ENCODE measurements at places on chromosomes 4 and X. TPM values are rescaled to one million over a fixed set of nuclear protein-coding genes. Genes with fewer than 3 reads are reported as not detected.

DNA sequence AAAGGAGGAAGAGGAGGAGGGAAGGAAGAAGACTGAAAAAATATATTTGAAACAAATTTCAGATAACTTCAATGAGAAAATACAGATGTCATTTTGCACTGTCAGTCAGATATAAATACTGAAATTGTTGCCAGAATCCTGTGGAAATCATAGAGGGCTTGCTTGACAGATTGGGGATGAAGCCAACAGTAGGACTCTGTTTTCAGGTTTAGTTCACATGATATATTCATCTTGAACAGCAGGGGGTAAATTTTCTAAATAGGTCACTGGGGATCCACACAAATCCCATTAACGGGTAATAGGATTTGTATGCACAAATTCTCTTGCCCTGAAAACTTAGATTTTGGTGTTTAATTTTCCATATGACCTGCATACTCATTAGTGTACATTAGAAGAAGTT, 103.3 kb upstream of the PCDH18 start:
- DNase-seq: no peak

The HMX1 gene
- total RNA-seq: 0.16 TPM

DNA sequence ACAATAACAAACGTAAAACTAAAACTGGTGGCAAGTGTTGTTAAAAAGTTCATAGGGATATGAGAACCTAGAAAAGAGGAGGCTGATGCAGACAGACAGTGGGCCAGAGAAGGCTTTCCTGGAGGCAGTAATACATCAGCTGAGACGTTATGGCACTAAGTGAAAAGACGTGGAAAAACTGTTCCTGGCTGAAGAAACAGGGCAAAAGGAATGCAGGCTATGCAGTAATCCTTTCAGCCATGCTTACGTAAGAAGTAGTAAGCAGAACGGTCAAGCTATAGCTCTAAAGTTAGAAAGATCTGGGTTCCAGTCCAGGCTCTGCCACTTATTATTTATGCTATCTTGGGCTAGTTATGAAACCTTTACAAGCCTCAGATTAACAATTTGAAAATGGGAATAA, 6.4 kb downstream of the LAMTOR3 start:
- no peak for DNase-seq

- no peak for DNase-seq
Observed at GRCh38 chr4:95038791-95039190, 281.0 kb downstream of the BMPR1B start.

DNA sequence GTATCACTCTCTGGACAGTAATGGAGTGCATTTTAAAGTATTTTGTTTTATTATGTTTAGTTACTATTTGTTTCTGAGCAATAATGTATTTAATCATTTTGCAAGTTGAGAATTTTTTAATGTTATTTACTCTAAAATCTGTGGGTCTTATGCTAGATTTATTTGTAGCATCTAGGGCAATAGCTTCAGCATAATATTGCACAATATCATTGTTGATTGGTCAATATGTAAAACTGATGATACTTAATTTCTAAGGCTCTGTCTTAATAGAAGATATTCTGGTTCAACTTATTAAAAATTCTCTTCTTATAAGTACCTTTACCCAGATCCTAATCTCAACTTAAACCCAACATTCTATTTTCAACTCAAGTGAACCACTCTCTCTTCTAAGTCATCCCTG, 11.5 kb downstream of the SFRP2 start:
- DNase-seq: no peak

- no peak for DNase-seq
Observed at GRCh38 chr4:26319949-26320537, 771 bp upstream of the RBPJ start.

GRCh38 chrX:68387776-68388175, 45.5 kb downstream of the OPHN1 start:
- no peak for DNase-seq

The SHOX gene
- total RNA-seq: under 0.01 TPM

GRCh38 chr4:183142571-183143550, 43.8 kb downstream of the WWC2 start:
- no peak for DNase-seq

GRCh38 chr4:62359441-62360155, 1159.5 kb downstream of the ADGRL3 start:
- DNase-seq: no peak

- no peak for DNase-seq
Observed at GRCh38 chr4:13982010-13982409, 354.5 kb upstream of the BOD1L1 start.

DNA sequence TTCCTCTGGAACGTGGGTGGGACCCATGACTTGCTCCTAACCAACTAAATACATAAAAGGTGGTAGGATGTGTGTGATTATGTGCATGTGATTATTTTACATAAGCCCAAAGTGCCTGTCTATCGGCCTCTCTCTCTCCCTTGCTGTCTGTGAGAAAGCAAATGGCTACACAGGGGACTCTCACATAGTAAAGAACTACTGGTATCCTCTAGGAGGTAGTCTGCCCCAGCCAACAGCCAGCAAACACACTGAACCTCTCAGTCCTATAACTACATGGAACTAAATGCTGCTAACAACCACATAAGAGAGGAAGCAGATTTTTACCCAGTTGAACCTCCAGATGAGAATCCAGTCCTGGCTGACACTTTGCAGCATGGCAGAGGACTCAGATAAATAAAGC, 1249.4 kb downstream of the ADGRL3 start:
- DNase-seq: no peak

GRCh38 chr4:176841711-176842112, 49.0 kb upstream of the VEGFC start:
- DNase-seq: no peak

DNA sequence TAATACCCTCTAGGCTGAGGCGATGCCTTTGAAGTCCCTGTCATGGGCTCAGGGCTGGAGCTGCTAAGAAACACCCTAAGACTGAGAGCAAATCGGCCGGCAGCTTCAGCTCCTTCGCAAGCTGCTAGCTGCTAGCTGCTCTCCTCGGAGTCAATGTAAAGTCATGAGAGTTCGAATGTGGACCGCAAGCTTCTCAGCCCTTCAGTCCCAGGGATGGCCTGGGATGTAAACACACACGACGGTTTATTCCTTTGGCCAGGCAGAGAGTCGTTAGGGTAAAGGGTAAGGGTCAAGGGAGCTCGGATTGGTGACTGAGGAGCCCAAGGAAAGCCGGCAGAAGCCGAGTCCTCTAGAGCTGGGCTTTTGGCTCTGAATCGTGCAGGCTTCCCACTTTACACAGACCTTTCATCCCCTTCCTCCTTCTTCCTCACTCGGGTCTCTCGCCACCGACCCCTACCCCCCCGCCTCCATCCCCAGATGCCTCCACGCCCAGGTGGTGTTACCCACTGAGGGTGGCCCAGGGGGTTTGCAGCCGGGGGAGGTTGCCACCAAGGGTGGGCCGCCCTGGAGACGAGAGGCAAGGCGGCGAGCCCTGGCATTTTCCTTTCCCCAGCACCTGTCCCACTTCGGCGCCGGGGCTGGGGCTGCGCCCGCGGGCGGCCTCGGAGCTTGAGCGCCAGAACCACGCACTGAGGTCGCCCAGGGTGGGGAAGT, 3.1 kb upstream of the BCORL1 start:
- DNase-seq: no peak

GRCh38 chrX:124212622-124213021, 119.8 kb upstream of the TEX13D start:
- no peak for DNase-seq

GRCh38 chr4:153205757-153206156, 1.5 kb downstream of the TRIM2 start:
- DNase-seq: no peak

DNA sequence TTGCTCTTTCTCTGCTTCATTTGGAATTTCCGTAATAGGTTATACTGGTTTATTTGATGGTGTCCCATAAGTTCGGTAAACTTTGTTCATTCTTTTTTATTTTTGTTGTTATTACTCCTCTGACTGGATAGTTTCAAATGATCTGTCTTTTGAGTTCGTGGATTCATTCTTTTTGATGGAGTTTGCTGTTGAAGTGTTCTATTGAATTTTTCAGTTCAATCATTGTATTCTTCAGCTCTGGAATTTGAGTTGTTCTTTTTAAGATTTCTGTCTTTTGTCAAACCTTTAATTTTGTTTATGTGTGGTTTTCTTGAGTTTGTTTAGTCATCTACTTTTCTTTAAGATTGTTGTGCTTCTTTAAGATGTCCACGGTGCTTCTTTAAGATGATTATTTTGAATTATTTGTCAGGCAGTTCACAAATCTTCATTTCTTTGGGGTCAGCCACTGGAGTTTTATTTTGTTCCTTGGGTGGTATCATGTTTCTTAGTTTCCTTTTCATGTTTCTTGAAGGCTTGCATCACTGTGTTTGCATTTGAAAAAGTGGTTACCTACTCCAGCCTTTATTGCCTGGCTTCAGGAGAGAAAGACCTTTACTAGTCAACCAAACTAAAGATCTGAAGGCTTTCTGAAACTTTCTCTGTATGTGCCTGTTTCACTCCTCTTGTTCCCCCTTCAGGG, 154.8 kb upstream of the ANXA3 start:
- DNase-seq: no peak

GRCh38 chr4:53444954-53445353, 67.5 kb downstream of the FIP1L1 start:
- DNase-seq: no peak

- DNase-seq: no peak
Observed at GRCh38 chrX:39226251-39226650, 425.0 kb downstream of the MID1IP1 start.

The TSPAN7 gene
- 47.1 TPM for total RNA-seq

All from occipital lobe (tissue), 3 donors.